ENCODE measurements at places on chromosomes 16 and 17.

- no peak for DNase-seq
These were observed 232.5 kb downstream of the MSI2 start for GRCh38 chr17:57488856-57489255.

DNA sequence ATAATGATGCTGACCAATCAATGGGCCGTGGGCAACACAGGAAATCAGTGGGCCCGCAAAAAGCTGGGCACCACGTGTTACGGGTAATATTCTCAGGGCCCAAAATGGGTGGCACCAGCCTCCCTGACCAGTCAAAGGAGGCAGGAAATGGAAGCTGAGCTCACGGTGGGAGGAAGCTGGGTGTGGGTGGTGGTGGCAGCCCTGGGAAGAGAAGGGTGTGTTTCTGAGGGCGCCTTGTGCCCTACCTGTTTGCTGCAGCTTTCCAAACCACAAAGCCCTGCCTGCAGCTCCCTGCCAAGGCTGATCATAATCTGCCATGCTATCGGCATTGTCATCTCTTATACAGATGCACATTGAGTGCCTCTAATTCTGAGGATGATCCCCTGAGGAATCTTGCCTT lies 457.9 kb downstream of the SLC39A11 start:
- no peak for DNase-seq

GRCh38 chr16:11181242-11181898 lies 74.6 kb downstream of the SOCS1 start:
- no peak for DNase-seq

DNA sequence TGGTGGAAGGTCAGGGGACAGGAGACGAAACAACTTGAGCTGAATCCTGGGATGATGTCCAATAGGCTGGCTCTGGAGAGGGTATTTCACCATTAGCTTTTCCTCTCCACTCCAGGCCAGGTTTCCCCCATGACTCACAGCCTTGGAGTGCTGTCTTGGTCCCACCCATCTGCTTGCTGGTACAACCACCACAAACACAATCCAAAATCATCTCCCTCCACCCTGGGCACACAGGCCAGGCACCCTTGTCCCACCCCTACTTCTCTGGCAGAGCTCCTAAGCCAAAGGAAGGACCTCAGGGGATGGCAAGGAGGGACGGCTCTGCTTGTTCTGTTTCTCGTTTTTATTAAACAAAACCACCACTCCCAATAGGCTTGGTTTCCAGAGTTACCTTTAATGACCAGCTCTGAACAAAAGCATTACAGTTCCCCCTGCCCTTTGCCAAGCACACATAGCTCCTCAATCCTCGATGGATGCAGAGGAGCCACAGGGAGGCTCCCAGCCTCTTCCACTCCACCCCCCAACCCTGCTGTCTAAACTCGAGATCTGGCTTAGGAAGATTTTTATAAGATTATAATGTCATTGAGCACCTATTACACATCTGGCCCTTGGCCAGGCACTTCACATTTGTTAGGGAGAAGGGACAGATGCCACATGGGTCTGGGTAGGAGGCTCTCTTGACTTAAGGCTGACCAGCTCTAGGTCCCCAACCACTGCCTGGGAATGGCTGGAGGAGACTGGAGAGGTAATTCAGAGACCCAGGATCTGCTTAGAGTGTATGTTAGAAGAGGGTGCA lies 13.3 kb downstream of the CAVIN1 start:
- no peak for DNase-seq

DNA sequence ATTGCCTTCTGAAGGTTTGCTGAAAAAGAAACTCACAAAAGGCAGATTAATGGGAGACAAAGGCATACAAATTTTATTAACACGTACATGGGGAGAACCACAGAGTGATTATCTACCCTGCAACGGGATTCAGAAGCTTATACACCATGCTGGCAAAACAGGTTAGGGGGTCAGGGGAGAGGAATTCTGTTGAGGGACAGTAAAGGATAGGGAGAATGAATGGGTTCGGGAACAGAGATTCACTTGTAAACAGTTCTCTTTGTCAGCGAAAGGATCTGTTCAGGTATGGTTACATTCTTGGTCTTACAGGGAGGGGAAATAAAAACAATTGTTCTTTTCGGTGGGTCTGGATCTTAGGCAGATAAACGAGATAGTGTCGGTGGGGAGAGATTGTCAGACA lies 54.3 kb upstream of the B4GALNT2 start:
- no peak for DNase-seq

GRCh38 chr17:18921912-18922451 lies 30.0 kb upstream of the SLC5A10 start:
- peak; percentile 32 for DNase-seq

- peak; percentile 68 for DNase-seq
These were observed 18.5 kb downstream of the RAP1GAP2 start for GRCh38 chr17:2814481-2815341.

DNA sequence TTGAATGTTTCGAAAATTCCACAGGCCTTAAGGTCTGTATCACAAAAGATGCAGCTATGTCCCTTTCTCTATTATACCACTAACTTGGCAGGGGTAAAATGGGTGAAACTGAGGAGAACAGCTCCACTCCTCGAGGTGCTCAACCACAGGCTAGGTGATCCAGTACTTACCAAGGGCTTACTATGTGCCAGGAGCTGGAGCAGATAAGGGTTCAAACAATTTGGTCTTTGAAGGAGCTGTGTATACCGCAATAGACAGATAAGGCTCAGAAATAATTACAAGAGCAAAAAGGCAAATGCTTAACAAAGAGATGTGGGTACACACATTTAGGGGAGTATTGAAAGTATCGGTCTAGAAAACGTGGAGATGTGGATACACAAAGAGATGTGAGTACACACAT lies 1.5 kb downstream of the XPO6 start:
- DNase-seq = no peak

DNA sequence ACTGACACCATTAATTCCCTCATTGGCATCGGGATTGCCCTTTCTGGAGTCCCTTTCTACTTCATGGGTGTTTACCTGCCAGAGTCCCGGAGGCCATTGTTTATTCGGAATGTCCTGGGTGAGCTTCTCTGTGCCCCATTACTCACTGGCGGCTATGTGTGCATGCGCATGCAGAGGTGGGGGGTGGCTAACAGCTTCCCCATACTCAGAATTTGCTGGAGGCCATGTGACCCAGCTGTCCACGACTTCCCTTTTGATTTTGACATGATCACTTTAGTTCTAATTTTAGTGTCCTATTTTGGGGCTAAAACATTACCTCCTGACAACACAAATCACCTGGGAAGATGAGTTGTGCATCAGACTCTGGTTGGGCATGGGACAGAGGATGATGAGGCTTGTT lies 14.1 kb downstream of the SLC7A6OS start:
- no peak for DNase-seq

- no peak for DNase-seq
These were observed 27.6 kb upstream of the AATK start for GRCh38 chr17:81193470-81194224.

DNA sequence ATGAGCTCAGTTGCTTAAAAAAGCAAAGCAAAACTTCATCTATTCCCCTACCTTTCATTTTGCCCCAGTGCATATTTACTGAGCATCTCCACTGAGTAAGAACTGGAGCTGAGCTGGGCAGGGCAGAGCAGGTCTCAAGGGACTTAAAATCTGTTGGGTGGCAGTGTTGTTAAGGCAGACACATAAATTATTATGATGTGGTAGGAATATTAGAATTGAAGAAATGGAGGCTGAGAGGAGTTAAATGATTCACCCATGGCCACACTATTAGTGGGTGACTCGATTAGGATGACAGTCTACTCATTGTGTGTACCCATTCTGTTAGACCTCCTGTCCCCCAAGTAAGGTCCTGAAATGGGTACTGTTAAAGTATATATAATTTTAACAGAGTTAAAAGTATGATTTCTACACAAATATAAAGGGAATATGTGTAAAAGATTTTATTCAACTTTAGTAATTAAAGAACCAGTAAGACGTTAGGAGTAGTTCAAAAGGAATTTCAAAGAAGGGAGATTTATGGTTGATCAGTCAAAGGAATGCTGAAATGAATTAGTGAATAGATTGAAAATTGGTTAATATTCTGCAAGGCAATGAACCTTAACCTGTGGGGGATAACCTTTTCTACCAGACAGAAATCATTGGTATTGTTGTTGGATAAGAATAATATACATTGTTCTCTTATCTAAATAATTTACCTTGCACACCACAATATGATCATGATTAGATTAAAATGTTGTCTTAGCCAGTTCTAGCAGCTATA lies 17.5 kb downstream of the ITGB3 start:
- no peak for DNase-seq

DNA sequence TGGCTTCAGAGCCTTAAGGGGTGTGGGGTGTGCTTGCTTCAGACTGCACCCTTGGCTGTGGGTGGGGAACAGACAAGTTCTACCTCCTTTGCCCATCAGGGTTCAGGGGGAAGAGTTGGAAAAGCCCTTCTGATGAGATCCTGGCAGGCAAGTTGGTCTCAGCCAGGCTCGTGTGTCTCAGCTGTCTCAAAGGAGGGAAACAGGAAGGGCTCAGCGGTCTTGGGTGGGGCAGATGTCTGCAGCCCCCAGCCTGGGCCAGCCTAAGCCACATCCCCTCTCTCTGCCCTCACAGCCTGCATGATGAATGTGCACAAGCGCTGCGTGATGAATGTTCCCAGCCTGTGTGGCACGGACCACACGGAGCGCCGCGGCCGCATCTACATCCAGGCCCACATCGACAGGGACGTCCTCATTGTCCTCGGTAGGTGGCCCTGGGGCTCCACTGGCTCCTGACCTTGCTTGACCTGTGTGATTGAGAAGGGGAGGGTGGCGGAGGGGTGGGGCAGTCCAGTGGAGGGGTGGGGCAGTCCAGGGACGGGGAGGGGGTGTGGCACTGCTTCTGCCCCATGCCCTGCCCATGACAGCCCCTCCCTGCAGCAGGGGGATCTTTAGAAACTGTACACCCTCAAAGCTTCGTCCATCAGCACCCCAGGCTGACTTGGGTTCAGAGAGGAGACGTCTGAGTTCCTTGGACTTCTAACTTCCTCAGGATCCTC lies 199.5 kb downstream of the PRKCB start:
- DNase-seq = no peak

GRCh38 chr16:56191156-56191815 lies at the start of gene GNAO1:
Gene GNAO1, plus strand, starts transcription at chr16:56191489. Its CDS starts 747 bp downstream, at chr16:56192236.
- DNase-seq = no peak

- no peak for DNase-seq
These were observed 25.9 kb downstream of the CYB561 start for GRCh38 chr17:63419949-63420867.

DNA sequence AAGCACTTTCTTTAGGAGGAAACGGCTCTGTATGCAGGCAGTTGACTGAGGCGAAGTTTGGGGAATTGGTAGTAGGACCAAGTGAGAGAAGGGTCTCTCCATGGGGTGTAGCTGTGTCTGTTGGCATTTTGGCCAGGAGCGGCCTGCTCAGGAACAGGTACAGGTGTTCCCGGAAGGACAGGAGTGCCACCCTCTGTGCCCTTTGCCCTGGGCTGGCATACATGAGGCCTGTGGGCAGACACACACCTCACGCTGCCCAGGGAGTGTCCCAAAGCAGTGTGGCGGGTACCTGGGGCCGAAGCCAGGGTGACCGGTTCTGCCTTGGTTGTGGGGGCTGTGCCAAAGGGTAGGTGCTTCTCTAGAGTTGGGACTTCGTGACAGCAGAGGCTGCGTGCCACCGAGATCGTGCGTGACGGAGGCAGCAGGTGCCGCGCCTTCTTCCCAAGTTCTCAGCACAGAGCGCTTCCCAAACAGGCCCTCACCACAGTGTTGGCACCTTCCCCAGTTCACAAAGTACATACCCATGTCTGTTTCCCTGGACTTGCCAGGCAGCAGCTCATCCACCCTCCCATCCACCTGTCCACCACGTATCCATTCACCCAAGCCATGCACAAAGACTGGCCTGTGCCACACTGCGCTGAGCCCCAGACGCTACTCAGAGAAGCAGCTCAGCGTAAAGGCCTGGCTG lies 19.9 kb upstream of the TCF25 start:
- no peak for DNase-seq

DNA sequence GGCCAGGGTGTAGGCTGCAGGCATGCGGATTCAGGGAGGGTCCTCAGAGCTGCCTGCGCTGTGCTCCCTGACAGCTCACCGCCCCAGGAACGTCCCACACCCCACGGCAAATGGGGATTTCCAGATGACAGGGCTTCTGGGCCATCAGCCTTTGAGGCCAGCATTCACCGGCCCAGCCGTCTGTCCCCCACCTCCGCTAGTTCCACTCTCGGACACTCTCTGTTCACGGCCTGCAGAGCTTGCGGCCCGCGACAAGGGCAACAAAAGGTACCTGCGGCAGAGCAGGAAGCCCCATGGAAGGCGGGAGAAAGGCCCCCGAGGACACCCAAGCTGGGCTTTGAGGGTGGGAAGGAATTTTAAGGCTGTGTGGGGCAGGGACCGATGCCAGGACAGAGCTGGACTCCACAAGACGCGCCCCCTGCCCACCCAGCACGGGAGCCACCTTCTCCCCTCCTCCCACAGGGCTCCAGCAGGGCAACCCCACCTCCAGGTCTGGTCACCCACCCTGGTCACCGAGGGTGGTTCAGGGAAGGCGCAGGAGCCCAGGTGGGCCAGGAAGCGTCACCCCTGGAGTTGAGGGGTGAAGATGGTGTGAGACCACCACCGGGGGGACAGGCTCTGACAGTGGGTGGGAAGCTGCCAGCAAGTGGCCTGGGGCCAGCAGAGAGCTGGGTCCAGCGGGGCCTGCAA lies 5.6 kb upstream of the CYBA start:
- no peak for DNase-seq

DNA sequence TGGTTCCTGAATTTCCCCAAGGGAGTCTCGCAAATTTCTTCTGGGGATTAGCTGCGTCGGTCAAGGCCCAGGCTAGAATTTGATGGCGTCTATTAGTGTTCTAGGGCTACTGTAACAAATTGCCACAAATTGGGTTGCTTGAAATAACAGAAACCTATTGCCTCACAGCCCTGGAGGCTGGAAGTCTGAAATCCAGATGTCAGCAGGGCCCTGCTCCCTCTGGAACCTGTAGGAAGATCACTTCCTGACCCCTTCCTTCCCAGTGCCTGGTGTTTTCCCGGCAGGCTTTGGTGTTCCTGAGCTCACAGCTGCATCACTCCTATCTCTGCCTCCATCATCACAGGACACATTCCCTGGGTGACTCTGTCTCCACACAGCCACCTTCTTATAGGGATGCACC lies 24.4 kb downstream of the DHRS7C start:
- DNase-seq = no peak

- no peak for DNase-seq
These were observed 1.3 kb downstream of the HNF1B start for GRCh38 chr17:37743612-37743874.

DNA sequence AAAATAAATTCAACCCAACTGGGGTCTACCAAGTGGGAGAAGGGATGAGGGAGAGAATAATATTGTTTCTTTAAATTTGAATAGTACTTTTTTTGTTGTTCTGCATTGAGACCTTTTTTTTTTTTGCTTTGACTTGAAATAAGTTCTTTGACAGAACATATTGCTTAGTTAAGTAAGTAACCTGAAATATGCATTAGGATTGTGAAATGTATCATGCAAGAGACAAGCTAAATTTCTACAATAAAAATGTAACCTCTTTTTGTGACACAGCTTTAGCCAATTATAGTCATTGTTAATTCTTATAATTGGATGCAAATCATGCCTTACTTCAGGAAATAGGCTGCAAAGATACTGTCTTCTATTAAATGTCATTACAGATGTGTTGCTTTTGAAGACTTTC lies 150.0 kb upstream of the GOT2 start:
- DNase-seq = no peak

GRCh38 chr17:80729761-80730160 lies 185.1 kb downstream of the RPTOR start:
- no peak for DNase-seq

GRCh38 chr17:21095735-21096134 lies 31.0 kb upstream of the DHRS7B start:
- DNase-seq = no peak

GRCh38 chr16:70688246-70688742 lies 2.4 kb upstream of the MTSS2 start:
- no peak for DNase-seq
